Small intestine (tissue), 16 donors: ENCODE measurements at places on chromosomes 5 and 9.

GRCh38 chr9:104745852-104746251 is 1.6 kb upstream of the NIPSNAP3A start:
- DNase-seq, result no peak

DNA sequence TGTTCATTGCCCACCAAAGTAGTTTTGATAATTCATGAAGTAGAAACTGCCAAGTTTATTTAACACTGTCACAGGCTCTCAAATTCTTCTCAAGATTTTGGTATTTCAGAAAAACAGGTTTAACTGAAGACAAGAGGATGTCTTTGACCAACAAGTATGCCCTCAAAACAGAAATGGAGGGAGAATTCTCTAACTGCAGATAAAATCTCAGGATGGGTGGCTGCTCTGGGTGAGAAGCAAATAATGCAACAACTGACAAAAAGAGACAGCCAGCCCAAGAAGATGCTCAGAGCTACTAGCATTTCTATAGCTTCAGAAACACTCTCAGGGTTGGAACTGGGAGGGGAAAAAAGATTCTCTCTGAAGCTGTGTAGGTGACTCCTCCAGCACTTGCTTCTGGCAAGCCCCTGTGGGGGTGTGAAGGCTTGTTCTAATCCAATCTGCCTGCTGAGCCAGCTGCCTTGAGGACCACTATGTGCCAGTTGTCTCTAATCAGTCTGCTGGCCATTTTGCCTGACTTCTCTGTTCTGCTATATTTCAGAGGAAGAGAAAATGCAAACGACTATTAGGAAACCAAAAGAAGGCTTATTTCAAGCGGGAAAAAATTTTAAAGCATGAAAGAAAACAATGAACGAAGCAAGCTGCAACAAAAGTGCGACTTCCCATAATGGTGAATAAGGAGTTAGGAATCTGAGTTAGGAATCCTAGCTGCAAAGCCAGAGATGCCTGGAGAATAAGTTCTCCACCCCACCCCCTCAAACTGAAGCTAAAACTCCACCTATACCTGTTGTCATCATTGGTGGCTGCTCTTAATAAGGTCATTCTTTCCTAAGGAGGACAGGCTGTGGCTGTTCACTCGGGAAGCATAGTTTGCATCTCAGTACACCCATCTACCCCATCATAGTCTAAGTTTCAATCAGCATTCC is 147.5 kb downstream of the GNAQ start:
- DNase-seq, result no peak

DNA sequence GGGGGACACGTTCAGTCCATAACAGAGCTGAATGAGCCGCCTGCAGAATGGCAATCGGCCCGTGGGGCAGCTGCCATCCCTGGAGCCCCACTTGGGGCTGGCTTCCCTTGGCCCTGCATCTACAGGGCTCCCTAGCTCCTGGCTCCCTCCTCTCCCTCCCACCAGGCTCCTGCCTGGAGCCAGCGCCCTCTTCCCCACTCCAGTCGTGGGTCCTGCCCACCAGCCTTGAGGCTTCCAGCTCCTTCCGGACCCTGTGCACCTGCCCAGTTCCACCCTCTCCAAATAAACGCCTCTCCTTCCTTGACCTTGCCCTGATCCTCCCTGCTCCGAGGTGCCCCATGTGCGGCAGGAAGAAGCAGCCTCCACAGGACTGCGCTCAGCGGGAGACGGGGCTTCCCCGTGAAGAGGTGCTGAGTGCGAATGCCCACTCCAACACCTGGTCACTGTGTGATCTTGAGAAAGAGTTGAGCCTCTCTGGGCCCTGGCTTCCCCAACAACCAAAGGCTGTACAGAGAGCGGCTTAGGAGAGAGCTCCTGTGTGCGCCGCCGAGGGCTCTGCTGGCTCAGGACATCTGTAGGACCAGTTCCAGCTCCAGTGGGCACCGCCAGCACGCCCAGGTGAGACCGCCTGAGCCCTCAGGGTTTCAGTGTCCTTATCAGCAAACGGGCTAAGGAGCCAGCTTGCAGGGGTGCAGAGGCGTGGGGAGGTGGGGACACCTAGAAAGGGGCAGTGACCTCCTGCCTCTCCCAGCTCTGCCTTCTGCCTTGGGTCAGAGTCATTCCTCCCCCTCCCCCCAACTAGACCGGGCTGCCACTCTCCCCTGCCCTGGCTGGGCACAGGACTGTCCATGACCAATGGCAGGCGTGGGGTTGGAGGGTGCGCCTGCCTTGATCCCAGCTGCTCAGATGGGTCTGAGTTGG is 12.1 kb downstream of the C9orf50 start:
- DNase-seq, result no peak

DNA sequence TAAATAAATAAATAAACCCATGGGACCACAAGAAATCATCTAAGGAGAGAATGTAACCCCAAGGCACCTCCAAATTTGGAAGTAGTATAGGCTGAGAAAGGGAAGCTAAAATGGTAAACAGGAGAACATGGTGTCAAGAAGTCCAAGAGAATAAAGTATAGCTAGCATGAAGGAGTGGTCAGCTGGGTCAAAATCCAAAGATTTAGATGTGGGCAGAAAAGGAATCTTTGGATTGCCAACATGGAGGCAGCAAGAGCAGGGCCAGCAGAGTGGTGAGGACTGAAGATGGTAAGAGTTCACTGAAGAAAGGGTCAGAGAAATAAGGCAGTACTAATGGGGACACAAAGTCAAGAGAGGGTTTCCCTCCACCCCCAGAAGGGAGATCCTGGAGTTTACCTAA is 53.0 kb downstream of the TSSK1B start:
- DNase-seq, result no peak

DNA sequence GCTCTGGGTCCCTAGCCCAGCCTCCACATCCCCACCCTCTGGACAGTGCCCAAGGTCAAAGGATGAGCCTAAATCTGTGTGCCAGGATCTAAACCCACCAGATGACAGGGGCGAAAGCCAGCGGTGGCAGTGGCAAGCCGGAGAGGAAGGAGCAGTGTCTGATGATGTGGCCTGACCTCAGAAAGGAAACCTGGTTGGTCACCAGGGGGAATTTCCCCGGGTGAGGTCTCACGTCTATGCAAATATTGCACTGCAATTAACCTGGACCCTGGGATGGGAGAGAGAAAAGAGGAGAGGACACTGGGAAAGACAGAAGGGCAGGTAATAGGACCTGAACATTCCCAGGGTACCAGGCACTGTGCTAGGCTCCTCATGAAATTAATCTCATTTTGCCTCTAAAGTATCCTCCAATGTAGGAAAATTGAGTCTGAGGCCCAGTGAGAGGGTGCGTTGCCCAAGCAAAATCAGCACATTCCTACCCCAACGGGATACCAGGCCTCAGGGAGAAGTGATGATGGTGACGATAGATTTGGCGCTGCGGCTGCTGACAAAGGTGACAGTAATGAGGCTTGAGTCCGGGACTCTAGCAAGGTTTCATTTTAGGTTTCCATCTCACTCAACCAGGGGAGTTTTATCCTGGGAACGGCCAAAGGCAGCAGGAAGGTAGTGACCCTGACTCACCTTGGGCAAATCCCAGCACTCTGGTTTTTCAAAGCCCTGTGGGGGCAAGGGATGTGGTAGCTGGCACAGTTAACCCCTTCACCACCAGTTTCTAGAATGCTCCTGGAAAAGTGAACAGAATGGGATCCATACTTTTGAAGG is 13.4 kb upstream of the TNIP1 start:
- DNase-seq, result peak; percentile 58

- no peak for DNase-seq
Observed at GRCh38 chr5:181233801-181234454, 9.8 kb downstream of the RACK1 start.

GRCh38 chr5:38780945-38781344 is 64.9 kb upstream of the OSMR start:
- peak; percentile 3 for DNase-seq

DNA sequence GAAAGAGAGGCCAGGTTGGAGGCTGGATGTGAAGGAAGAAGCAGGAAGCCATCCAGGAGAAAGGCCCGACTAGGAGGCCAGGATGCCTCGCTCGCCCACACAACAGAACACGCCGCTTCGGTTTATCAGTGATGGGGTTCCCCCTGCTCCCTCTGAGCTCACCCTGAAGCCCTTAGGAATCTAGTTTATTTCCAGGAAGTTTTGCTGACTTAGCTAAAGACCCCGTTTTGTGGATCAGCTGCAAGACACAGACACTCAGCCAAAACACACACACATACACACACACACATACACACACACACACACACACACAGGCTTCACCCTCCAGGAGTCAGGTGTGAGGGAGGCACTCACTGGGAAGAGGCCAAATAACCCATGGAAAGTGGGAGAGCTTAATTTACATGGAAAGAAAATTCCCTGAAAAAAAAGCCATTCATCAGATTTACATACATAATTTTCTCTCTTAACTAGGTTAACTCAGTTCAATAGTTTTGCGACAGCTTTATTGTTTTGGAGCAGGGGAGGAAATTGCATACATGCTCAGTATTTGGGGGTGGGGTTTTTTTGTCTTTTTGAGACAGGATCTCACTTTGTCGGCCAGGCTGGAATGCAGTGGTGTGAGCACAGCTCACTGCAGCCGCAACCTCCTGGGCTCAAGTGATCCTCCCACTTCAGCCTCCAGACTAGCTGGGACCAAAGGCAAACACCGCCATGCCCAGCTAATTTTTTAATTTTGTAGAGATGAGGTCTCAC is 92.7 kb upstream of the HAND1 start:
- no peak for DNase-seq

- DNase-seq, result no peak
Observed at GRCh38 chr5:168482361-168482760, 3.9 kb upstream of the RARS1 start.

DNA sequence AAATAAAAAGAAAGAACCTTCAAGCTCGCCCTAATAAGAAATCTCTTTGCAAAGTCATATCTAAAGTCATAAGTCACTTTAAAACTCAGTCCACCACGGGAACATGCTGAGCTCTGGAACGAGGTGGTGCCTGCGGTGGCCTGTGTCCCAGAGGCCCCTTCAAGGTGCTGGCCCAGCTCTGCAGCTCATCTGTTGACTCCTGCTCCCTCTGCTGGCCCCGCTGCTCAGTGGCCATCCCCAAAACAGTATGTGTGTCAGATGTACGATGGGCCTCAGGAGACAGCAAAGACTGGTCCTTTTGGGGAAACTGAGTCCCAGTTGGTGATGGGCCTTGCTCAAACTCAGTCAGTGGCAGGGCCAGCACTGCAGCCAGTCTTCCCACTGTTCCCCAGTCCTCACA is 22.8 kb upstream of the FOXB2 start:
- DNase-seq, result peak; percentile 20

DNA sequence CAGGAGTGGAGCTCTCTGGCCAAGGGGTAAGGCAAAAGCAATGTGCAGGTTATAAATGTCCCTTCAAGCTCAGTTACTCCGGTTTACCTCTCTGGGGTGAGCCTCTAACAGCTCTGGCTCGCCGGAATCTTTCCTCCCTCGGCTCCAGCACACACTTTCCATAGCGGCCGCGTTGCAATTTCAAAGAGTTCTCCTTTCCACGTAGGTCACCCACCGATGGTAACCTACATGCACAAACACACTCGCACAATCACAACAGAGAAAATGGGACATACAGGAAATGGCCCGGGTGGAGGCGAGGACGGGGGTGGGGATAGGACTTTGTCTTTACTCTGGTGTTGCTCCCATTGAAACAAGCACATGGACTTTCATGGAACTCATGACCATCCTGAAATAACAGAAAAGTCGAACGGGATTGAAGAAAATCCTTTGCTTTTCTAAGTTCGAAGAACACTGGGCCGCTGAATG is 1.2 kb downstream of the LHFPL2 start:
- peak; percentile 81 for DNase-seq

DNA sequence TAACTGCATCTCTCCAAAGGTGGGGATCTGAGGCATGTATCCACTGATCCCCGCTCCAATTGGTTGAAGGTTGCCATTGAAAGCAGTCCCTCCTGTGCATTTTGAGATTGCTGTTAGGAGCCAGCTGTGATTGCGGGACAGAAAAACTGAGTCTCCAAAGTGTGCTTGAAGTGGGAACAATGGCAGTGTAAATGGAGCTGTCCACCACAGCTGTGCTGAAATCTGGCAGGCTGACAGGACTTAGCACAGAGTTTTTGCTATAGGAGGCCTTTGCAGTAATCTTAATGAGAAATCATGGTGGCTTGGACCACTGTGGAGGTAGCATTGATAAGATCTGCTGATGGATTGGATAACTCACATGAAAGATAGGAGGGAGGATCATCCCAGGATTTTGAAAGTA is 3.3 kb downstream of the RNF20 start:
- DNase-seq, result no peak

DNA sequence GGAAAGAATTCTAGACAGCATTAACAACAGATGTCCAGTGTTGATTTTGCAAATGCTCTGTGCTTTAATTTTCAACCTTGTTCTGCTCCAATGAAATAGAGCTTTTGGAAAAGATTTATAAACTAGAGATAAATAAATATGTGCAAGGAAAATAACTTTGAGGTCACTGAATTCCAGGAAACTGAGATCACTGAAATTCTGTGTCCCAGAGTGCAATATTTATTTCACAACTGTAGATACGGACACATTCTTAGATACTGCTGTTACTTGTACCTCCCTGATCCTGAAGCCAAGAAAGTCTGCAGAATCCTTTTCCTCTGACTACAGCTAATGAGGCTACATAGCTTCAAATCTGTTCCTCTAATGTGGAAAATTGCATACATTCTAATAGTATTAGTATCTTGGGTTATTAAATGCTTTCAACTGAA is 222.9 kb downstream of the DOCK8 start:
- DNase-seq, result peak; percentile 63

DNA sequence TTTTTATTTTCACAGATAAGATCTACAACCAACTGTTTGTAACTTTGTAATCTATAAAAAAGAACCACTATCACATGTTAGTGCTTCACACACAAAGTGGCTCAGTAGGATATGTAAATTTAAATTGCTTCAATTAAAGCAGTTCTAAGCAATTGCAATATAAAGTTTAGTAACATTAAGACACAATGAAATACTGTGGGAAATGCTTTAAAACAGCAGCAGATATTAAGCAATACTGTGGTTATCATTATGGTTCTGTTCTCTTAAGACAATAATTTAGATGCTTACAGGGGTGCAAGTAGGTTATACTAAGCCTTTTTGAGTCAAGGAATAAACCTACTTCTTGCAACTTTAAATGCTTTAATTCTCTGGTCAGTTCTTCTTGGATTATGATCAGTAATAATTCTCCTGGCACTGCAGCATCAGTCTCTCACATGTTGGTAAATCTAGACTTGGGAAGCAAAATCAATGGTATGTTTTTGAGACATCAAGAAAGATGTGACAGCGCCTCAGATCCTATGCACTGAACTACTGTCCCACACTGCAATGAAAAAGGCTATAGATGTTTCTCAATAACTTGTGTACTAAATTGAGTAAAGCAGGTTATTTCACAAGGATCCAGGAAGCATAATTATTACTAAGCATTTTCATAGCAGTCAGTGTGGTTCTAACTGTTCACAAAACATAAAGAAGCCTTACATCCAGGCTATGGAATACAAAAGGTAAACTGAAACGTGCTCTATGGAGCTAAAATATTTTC is 338.7 kb upstream of the PDE4D start:
- no peak for DNase-seq

GRCh38 chr5:44372028-44372427 is 17.2 kb downstream of the FGF10 start:
- no peak for DNase-seq

DNA sequence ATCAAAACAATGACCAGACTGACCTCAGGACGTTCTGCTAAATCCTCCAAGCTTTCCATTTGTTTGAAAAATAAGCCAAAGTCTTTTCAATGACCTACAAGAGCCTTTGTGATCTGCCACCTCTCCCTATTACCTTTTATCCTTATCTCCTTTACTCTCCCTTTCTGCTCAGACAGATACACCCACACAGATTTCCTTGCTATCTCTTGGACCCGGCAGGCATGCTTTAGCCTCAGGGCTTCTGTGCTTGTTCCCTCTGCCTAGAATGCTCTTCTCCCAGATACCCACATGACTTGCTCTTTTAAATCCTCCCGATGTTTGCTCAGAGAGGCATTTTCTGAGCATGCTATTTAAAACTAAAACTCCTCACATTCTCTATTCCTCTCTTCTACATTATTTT is 8.9 kb upstream of the ELOVL7 start:
- no peak for DNase-seq
